Astrocyte of the spinal cord (primary cell): ENCODE measurements at places on chromosomes 7 and 10.
A peak's percentile ranks its signal among the peaks of the same experiment; 100 is the strongest.

DNA sequence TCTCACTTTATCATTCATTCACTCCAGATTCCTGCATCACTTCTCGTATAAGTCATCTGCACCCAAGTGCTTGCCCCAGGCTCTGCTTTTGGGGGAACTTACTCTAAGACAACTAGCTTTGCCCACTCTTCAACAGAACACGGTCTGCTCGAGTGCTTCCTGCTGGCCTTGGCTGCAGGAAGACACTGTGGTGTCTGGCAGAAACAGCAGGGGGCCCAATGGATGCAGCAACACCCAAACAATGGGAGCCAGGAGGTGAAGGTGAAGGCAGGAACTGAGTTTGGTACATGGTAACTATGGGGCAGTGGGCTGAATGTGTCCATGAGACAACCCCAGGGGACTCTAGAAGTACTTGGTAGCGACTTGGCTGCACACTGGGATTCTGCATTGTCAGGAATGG is 344.0 kb downstream of the REEP3 start:
- no peak for DNase-seq

DNA sequence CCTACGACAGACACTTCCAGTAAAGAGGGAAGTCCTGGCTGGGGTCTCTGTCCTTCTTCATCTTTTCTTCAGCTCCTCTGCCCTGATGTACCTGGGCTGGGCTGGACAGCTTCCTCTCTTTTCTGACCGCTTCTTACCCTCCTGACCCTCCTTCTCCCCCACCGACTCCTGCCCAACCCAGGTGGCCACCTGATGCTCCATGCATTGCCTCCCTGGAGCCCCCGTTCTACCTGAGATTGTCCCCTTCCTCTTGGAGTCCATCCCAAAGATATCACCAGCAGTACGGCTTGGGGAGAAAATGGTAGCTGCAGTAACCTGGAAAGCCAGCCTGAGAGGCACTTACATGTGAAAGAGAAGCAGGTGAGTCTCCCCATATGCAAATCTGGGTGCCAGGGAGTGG is 566.3 kb downstream of the TCERG1L start:
- no peak for DNase-seq

- no peak for DNase-seq
Observed at GRCh38 chr7:2261611-2262010, 19.6 kb downstream of the NUDT1 start.

- DNase-seq: no peak
Observed at GRCh38 chr10:70334526-70335245, 47.7 kb downstream of the LRRC20 start.

GRCh38 chr10:9331583-9332008 is 1277.1 kb downstream of the GATA3 start:
- DNase-seq: peak; percentile 65

GRCh38 chr10:120456626-120457430 is at the start of gene PLPP4:
Gene PLPP4 (plus strand): TSS chr10:120457227. CDS start chr10:120457306, 79 bp downstream.
- DNase-seq: peak; percentile 58

DNA sequence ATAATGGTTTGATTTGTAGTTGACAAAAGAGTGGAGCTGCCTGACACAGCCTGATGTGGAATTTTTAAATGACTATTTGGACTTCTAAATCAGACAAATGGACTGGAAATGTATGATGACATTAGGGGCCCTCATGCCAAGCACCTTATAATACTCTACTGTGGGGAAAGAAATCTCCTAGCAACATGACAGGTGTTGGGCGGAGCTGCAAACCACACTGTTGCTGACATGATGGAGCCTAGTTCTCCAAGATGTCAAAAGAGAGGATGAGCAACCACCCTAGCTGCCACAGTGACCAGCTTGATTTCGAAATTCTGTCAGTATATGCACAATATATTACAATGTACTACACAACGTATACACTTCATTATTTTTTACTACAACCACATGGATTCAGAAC is 65.8 kb downstream of the RHOBTB1 start:
- no peak for DNase-seq

DNA sequence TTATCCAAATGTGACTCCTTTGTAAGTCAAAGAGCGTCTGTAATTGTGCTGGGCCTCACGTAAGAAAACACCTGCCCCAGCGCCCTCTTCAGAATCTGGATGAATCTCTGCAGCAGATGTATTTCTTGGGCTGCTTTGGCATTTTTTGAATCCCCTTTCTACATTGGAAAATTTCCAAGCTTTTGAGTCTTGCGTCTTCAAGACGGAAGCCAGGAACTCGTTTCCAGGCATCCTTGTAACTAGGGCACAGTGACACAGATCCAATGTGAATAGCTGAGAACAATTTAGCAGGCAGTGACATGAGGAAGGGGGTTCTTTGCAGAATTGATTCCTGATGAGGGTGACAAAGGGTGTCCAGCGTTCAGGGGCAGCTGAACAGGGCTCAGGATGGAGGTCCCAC is 862.3 kb downstream of the TYW1 start:
- no peak for DNase-seq

GRCh38 chr7:25032774-25033743 is 53.1 kb upstream of the OSBPL3 start:
- peak; percentile 35 for DNase-seq

DNA sequence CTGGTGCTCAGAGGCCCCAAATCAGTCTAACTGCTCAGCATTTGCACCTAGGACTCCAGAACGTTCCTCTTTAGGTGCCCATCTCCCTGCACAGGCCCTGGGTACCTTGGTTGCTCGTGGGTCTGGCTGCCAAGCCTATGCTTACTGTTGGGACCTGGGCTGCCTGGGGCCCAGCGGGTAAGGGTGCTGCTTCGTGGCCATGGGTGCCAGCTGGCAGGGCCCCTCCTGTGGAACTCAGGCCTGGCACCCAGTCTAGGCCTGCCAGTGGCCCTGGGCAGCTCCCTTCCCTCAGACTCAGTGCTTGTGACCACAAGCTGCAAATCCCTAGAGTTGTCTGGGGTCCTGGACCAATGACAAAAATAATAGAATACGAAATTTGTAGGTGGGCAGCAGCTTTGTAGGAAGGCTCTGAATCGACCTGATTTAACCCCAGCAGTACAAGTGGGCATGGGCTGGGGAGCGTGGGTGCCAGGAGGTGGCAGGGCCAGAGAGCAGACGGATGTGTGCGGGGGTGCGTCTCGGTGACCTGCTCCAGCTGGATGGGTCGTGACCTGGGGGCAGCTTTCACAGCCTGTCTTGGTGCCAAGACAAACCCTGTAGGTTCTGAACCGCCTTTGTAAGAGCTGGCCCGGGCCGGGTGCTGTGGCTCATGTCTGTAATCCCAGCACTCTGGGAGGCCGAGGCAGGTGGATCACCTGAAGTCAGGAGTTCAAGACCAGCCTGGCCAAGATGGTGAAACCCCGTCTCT is 69.7 kb downstream of the MKI67 start:
- DNase-seq: no peak

DNA sequence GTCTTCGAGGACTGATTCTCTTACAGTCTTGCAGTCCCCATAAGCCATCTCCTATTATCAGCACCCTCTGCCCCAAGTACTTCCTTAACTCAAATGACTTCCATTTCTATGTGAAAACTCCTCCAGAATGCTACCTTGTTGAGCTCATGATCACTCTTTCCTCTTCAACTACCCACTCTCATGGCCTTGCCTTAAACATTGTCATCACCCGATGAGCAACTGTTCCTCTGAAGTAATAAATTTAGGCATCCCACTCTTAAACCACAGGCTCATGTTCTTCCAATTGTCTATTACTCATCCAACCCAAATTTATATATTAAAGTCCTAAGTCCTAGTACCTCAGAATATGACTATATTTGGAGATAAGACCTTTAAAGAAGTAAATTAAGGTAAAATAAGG is 152.9 kb downstream of the C1GALT1 start:
- no peak for DNase-seq

- no peak for DNase-seq
Observed at GRCh38 chr10:70137927-70138883, 5.6 kb upstream of the AIFM2 start.
